ENCODE measurements at places on chromosomes 1 and 21.

DNA sequence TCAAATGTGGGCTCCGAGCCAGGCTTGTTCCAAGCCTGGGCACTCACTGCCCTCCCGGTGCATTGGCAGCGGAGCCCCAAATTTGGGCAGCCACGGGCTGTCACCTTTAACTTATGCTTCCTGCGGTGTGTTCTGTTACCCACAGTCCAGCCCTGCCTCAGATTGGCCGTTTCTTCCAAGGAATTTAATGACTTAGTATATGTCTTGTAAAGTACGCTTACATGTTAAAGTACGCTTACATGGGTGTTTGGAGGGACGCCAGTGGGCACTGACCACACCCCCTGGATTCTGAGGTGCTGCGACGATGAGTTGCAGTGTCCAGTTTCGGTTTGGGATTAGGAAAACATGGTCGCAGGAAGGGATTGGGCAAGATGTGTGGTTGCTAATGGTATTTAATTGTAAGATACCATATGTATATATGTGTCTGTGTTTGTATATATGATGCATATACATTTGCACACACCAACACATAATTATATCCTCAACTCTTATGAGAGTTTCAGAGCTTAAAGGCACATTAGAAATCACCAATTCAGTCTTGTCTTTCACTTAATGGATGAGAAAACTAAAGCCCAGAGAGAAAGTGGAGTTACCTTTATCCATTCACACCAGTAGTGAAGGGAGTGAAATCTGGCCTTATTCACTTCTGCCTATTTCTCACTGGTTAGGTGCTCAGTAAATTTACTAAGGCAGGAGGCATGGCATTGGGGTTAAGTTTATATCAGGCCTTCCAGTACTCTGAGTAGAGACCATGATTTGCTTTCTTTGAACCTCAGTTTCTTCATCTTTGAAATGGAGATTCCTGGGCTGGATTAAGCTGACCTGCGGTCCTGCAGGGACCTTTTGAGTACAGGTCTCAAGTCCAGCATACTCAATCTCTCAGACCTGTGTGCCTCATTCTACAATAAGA is 1.0 kb downstream of the SMYD2 start:
- H3K27ac ChIP-seq = no peak overlapping the region
- peaks cover 4% of the 10 kb centered on the region for H3K4me1 ChIP-seq
- no peak for DNase-seq
- H3K27me3 ChIP-seq = no peaks in the 10 kb centered on the region

DNA sequence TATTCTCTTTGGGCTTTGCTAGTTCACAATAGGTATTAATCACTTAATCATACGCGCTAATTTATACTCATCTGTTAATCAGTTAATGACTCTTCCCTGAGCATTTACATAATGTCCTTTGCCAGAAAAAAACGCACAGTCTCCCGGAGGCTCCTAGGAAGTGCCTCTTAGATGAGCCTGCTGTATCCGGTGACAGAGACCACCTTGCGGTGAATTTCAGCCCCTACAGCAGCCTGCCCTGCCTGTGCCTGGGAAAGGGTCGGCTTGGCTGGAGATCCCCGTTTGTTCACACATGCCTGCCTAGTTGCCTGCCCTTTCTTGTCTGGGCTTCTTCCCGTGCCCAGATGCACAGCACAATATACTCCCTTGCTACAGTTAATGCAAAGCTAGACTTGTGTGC is 152.9 kb downstream of the ZBTB18 start:
- no peaks in the 10 kb centered on the region for H3K27me3 ChIP-seq
- no peaks in the 10 kb centered on the region for H3K4me1 ChIP-seq
- H3K4me3 ChIP-seq = no peak overlapping the region
- no peaks in the 10 kb centered on the region for H3K36me3 ChIP-seq
- no peak overlapping the region for H3K27ac ChIP-seq
- no peak for DNase-seq

DNA sequence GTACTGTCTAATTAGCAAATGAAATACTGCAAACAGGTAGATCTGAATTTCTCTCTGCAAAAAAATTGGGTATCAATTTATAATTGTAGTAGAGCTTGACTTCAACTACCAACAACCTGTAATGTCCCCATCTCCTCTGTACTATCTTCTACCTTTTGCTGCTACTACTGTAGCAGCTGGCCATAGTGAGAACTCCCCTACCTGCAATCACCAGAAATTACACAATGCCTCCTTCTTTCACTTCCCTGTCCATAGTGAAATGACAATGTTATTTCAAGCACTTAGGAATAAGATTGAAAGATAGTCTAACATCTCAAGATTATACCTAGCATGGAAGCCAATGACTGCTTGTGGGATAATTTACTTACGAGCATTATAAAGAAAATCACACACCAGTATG is 100.4 kb downstream of the ACBD6 start:
- no peak overlapping the region for H3K4me3 ChIP-seq
- no peak overlapping the region for H3K27ac ChIP-seq
- H3K27me3 ChIP-seq = no peaks in the 10 kb centered on the region
- no peaks in the 10 kb centered on the region for H3K4me1 ChIP-seq
- DNase-seq = no peak
- H3K36me3 ChIP-seq = no peaks in the 10 kb centered on the region

- H3K4me1 ChIP-seq = peaks cover 3% of the 10 kb centered on the region
- no peak for DNase-seq
- no peaks in the 10 kb centered on the region for H3K36me3 ChIP-seq
These were observed 75.5 kb downstream of the FOXD2 start for GRCh38 chr1:47513393-47513792.

- no peaks in the 10 kb centered on the region for H3K36me3 ChIP-seq
- no peaks in the 10 kb centered on the region for H3K27me3 ChIP-seq
- no peak for DNase-seq
- H3K4me3 ChIP-seq = no peak within 1 kb of the TSS
- H3K4me1 ChIP-seq = no peaks in the 10 kb centered on the region
These were observed at the start of gene SLAMF8 for GRCh38 chr1:159826441-159827101. SLAMF8 (plus strand) TSS chr1:159826873; CDS start chr1:159826899, 26 bp downstream.

GRCh38 chr1:100912019-100912418 is 16.1 kb downstream of the SLC30A7 start:
- H3K36me3 ChIP-seq = peaks cover 3% of the 10 kb centered on the region
- no peak overlapping the region for H3K27ac ChIP-seq
- H3K4me1 ChIP-seq = no peaks in the 10 kb centered on the region

DNA sequence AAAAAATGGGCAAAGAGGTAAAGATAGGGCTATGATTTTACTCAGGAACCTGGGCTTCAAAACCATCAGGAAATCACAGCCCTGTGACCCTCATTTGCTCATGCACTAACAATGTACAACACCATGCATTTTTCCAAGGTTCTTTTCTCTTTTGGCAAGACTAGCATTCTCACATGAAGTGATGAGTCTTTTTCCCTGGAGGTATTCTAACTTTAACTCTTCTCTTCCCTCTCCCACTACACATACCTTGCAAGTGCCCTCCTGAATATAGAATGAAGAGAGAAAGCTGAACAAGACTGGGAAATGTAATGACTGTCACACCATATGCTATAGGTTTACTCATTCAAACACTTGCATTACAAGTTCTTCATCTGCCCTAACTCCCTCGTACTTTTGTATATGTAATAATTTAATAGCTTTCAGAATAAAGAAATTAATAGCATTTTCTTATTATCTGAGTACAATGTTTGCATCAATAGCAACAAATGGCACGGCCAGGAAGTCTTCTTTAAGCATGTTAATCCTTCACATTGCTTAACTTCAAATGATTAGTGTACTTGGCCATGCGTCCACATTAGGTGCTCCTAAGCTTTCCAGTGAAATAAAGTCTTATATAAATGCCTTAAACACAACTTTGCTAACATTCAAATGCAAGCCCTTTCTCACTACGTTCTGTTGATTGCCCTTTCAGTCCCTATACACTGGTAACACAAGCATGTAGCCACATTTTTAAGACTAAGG is 1.8 kb downstream of the NIBAN1 start:
- H3K4me1 ChIP-seq = no peaks in the 10 kb centered on the region
- H3K36me3 ChIP-seq = no peaks in the 10 kb centered on the region
- no peaks in the 10 kb centered on the region for H3K27me3 ChIP-seq
- peak overlapping the region; percentile 83 for H3K4me3 ChIP-seq
- no peak overlapping the region for H3K27ac ChIP-seq
- no peak for DNase-seq

DNA sequence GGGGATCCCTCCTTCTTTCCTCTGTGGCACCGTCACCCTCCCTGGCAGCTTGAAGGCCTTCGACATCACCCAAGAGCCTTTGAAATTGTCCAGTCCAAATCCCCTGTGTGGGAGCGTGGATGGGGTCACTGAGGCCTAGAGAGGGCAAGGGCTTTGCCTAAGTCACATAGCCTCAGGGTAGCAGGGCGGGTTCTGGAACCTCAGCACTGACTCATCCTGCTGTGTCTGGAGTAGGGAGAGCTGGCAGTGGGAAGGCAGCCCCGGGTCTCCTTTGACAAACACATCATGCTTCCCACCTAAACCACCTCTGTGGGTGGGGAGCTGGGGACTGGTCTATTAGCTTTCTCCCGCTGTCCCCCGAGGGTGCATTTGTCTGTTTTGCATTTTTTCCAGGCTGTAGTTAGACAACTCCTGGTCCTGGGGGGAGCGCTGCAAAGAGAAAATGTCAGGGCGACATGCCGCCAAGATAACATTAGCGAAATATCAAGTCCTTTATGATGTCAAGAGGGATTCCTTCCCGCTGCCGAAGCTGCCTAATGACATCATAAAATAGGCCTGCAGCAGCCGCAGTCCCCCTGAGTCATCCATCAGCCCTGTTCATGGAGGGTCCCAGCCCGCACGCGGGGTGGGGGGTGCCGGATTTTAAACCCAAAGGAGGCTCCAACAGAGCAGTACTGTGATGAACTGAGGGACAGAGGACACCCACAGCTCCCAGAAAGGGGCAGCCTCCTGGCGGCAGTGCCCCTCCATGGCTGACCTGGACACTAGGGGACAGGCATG is 77.0 kb upstream of the POU3F1 start:
- no peaks in the 10 kb centered on the region for H3K4me1 ChIP-seq
- no peak for DNase-seq
- no peak overlapping the region for H3K27ac ChIP-seq
- H3K36me3 ChIP-seq = no peaks in the 10 kb centered on the region
- H3K4me3 ChIP-seq = no peak overlapping the region

DNA sequence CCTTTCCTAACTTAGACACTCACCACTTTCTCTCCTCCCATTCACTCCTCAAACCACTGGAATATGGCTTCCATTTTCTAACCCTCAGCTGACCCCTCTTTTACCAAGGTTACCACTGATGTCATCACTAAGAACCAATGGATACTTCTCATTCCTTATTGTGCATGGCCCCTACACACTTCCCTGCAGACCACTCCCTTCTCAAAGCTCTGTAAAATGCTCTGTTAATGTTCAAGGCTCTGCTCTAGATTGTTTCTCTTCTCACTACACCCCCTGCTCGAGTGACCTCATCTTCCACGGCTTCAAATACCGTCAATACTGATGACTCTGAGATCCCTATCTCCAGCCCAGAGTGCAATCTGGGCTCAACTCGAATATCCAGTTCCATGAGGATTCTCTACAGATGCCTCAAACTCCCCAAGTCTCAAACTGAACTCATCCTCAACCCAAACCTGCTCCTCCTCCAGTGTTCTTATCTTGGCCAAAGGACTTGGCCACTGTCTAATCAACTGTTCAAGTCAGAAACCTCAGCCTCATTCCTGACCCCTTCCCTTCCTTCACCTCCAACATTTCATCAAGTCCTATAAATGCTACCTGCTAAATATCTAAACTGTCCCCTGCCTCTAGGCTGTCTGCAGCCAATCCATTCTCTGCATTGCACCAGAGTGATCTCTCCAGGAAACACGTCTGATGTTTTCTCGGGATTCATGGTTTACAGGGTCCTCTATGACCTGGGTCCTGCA is 41.3 kb upstream of the BMP8B start:
- no peaks in the 10 kb centered on the region for H3K27me3 ChIP-seq
- no peak for DNase-seq
- peaks cover 2% of the 10 kb centered on the region for H3K4me1 ChIP-seq
- no peak overlapping the region for H3K27ac ChIP-seq

- DNase-seq = no peak
- no peaks in the 10 kb centered on the region for H3K36me3 ChIP-seq
- no peaks in the 10 kb centered on the region for H3K27me3 ChIP-seq
- H3K27ac ChIP-seq = no peak overlapping the region
These were observed 20.1 kb upstream of the ZP4 start for GRCh38 chr1:237910834-237911233.

DNA sequence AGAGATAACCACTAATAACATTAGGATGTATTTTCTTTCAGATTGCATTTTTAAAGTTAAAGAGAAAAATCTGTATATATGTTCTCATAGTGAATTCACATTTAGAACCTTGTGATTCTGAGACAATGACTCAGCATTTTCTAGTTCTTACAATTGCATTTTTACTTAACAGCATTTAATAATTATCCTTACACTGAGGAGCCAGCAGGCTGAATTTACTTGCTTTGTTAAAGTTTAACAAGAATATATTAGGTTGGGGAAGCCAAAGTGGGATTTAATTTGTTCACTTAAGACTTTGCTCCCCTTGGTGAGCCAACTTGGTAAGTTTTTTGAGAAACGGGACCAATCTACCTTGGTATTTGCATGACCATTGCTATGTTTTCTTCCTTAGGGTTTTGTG is 4.5 kb downstream of the PATJ start:
- peak overlapping the region; percentile 40 for H3K27ac ChIP-seq
- peaks cover 12% of the 10 kb centered on the region for H3K4me1 ChIP-seq

- no peak overlapping the region for H3K4me3 ChIP-seq
- H3K36me3 ChIP-seq = no peaks in the 10 kb centered on the region
- peak overlapping the region; percentile 45 for H3K27ac ChIP-seq
These were observed 10.7 kb upstream of the OTUD7B start for GRCh38 chr1:150021191-150021694.

DNA sequence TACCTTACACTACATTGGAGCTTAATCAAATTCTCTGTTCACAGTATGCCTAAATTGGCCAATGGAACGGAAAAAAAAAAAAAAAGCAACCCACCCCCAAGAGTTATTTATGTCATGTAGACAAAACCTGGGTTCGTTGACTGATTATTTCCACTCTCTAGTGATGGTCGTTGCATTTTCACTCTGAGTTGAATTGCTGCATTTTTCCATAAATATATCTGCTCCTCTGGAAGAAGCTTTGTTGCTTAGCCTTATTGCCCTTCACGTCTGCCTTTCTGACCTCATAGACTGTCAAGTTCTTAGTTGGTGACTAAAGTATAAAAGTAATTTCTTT is 90.2 kb upstream of the RUNX1 start:
- no peaks in the 10 kb centered on the region for H3K36me3 ChIP-seq
- no peak overlapping the region for H3K4me3 ChIP-seq
- DNase-seq = no peak
- H3K4me1 ChIP-seq = no peaks in the 10 kb centered on the region
- H3K27ac ChIP-seq = no peak overlapping the region

- peak; percentile 90 for DNase-seq
- H3K4me3 ChIP-seq = peak within 1 kb of the TSS; percentile 99
- no peaks in the 10 kb centered on the region for H3K27me3 ChIP-seq
- peaks cover 11% of the 10 kb centered on the region for H3K4me1 ChIP-seq
- no peaks in the 10 kb centered on the region for H3K36me3 ChIP-seq
These were observed at the start of gene INPP5B for GRCh38 chr1:37946703-37947360. INPP5B (minus strand) TSS chr1:37947053; CDS start chr1:37946308, 745 bp downstream.

DNA sequence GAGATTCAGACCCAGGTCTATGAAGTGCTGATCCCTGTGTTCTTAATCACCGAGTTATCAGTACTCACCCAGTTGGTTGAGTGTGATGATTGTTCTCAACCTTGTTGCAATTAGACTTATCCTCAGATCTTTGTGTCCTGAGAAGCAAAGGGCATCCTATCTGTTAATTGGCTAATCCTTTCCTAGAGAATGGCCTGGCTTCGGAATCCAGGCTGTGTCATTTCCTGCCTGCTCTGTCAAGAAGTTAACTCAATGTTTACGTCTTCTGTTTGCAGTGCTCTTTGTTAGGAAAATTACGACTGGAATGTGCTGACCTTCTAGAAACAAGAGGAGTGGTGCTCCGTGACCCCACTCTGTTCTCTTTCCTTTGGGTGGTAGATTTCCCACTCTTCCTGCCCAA is 14.7 kb downstream of the GAS5 start:
- H3K4me3 ChIP-seq = no peak overlapping the region
- H3K27me3 ChIP-seq = no peaks in the 10 kb centered on the region
- no peaks in the 10 kb centered on the region for H3K36me3 ChIP-seq
- DNase-seq = no peak
- H3K4me1 ChIP-seq = no peaks in the 10 kb centered on the region

Measured in kidney (tissue), 22 donors.